ENCODE measurements at places on chromosomes 3 and 15.

DNA sequence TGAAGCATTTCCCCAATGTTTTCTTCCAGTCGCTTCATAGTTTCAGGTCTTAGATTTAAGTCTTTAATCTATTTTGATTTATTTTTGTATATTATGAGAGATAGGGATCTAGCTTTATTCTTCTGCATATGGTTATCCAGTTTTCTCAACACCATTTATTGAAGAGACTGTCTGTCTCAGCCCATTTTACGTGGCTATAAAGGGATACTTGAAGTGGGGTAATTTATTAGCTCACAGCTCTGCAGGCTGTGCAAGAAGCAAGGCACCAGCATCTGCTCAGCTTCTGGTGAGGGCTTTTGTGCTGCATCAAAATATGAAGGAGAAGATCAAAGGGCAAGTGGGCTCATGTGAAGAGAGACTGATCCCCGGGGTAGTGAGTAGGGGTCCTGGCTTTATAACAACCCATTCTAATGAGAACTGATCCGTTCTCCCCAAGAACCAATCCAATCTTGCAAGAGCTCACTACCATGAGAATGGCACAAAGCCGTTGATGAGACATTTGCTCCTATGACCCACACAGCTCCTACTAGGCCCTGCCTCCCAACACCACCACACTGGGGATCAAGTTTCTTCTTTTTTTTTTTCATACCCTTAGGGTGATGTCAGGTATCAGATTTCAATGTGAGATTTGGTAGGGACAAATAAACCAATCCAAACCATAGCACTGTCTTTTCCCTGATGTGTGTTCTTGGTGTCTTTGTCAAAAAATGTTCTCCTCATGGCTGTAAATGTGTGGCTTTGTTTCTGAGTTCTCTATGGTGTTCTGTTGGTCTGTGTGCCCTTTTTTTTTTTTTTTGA is 63.2 kb downstream of the IQGAP1 start:
- DNase-seq = no peak

GRCh38 chr3:171822431-171823106 is 12.3 kb upstream of the PLD1 start:
- no peak for DNase-seq

- no peak for DNase-seq
Observed at GRCh38 chr3:148992635-148993255, 1.4 kb downstream of the GYG1 start.

- DNase-seq = no peak
Observed at GRCh38 chr15:61173899-61174689, 55.0 kb downstream of the RORA start.

DNA sequence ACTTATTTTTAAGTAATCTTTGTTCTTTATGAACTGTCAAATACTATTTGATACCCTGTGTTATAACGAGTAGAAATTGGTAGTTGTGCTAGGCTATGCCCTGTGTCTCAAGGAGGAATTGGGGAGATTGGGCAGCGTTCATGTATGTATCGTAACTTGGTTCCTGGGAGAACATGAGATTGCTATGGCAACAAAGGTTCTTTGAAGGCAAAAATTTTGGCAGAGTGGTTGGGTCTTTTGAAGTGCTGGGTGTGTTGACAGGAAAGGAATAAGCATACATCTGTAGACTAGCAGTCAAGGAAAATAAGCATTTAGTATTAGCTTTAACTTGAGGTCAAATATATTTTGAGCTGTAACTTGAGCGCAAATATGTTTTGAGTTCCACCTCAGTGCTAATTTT is 45.3 kb downstream of the TCF12 start:
- no peak for DNase-seq
